SK-N-SH (cell line): ENCODE measurements at places on chromosomes 5 and 9. TPM values are rescaled to one million over a fixed set of nuclear protein-coding genes. Genes with fewer than 3 reads are reported as not detected.

The TEK gene
- polyA plus RNA-seq, result 0.03 and 0.10 TPM in 2 replicates

The C9orf43 gene
- 0.47 and 0.58 TPM in 2 replicates for polyA plus RNA-seq

The SLC45A2 gene
- polyA plus RNA-seq, result 0.02 TPM in 1 of 2 replicates, not detected in the other

The HTR1A gene
- polyA plus RNA-seq, result not detected in 2 replicates

The SLC46A2 gene
- polyA plus RNA-seq, result not detected in 2 replicates

The BHMT2 gene
- polyA plus RNA-seq, result not detected in 2 replicates

The FOXD4L5 gene
- polyA plus RNA-seq, result 0.03 and 0.05 TPM in 2 replicates

The ARL14EPL gene
- polyA plus RNA-seq, result not detected in 2 replicates

The HRH2 gene
- 0.08 TPM in 2 replicates for polyA plus RNA-seq

The NMUR2 gene
- not detected in 2 replicates for polyA plus RNA-seq

The CDH10 gene
- polyA plus RNA-seq, result 0.10 and 0.24 TPM in 2 replicates

The EPB41L4B gene
- polyA plus RNA-seq, result 0.59 and 0.84 TPM in 2 replicates

The SCAMP1 gene
- polyA plus RNA-seq, result 11.5 and 18.2 TPM in 2 replicates
